Small intestine (tissue), 16 donors: ENCODE measurements at places on chromosomes 3 and 15. TPM values are rescaled to one million over a fixed set of nuclear protein-coding genes. Genes with fewer than 3 reads are reported as not detected.

ZCWPW2 gene
- polyA plus RNA-seq: 0.90 TPM

ITPKA gene
- polyA plus RNA-seq: 93.9 TPM

DNA sequence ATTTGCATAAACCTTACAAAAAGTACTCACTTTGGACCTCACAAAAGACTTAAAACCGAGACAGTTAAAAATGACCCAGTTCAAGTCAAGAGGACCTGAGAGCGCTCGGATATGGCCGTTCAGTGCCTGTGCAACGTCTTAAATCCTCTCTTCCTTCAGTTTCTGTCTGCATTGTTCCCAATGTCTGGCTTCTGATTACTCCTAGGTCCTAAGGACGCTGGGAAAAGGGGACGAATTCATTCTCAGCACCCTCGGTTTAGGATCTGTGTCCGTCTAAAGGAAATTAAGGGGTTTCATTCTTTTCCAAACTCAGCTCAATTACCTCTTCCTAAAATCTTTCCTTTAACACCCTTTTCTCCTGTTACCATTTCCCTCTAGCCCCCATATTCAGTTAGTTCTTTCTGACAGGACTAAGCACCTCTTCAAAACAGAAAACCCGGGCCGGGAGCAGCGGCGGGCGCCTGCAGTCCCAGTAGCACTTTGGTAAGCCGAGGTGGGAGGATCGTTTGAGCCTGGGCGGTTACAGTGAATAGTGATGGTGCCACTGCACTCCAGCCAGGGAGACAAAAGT, 970 bp downstream of the DPPA4 start:
- H3K27ac ChIP-seq: no peak overlapping the region
- DNase-seq: no peak
- no peak overlapping the region for H3K4me3 ChIP-seq
- no peaks in the 10 kb centered on the region for H3K4me1 ChIP-seq
- peaks cover 3% of the 10 kb centered on the region for H3K27me3 ChIP-seq

- no peak for DNase-seq
- no peak overlapping the region for H3K4me3 ChIP-seq
- no peaks in the 10 kb centered on the region for H3K27me3 ChIP-seq
- H3K36me3 ChIP-seq: peaks cover 12% of the 10 kb centered on the region
- no peaks in the 10 kb centered on the region for H3K4me1 ChIP-seq
These were observed 74.7 kb upstream of the ACKR4 start for GRCh38 chr3:132522353-132522752.

GRCh38 chr3:171563298-171563697, 103.1 kb upstream of the TNIK start:
- DNase-seq: no peak
- no peak overlapping the region for H3K27ac ChIP-seq
- H3K4me1 ChIP-seq: no peaks in the 10 kb centered on the region
- H3K36me3 ChIP-seq: no peaks in the 10 kb centered on the region
- no peak overlapping the region for H3K4me3 ChIP-seq

TGM4 gene
- polyA plus RNA-seq: not detected

DNA sequence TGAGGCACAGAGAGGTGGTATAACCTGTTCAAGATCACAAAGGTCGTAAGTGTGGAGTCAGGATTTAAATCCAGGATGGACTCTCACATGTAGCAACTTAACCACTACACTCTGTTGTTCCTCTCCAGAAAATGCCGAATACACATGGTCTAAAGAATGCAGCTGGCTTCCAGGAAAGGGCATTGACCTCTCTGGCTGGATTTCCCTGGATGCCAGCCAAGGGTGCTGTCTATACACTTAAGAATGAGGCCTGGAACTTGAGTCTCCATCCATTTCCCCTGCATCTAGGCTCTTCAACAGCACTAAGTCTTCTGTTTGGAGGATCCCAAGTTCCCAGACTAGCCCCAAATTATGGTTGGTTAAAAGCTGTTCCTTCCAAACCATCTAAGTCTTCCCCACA, 60.5 kb downstream of the CERS3 start:
- H3K27me3 ChIP-seq: no peaks in the 10 kb centered on the region
- no peaks in the 10 kb centered on the region for H3K36me3 ChIP-seq
- no peak overlapping the region for H3K27ac ChIP-seq
- H3K4me1 ChIP-seq: no peaks in the 10 kb centered on the region
- DNase-seq: peak; percentile 34

DNA sequence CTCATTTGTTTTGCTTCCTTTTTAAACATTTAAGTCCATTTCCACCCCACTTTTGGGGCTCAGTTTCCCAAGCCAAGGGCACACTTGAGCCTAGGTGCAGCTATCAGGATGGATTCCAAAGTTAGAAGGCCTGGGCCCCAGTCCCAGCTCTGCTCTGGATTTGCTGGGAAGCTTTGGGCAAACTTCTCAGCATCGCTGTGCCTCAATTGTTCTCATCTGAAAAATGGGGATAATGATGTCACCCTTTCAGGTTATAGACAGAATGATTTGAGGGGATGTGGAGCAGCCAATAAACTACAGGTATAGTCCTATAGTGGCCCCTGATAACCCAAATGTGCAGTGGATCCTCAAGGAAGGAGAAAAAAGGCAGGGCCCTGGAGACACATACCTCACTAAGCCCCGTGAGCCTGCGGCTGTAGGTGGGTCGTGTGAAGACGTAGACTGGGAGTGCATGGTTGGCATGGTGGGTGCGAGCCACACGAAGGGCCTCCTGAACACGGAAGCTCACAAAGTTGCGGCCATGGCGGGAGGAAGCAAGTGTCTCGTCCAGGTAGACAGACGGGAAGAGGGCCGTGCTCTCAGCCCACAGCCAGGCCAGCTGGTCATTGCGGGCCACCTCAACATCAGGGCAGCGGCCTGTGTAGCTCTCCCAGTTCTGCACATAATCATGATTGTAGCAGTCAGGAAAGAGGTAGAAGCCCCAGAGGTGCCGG, 3.2 kb downstream of the HYAL2 start:
- no peak overlapping the region for H3K27ac ChIP-seq
- no peaks in the 10 kb centered on the region for H3K27me3 ChIP-seq
- H3K36me3 ChIP-seq: no peaks in the 10 kb centered on the region
- H3K4me1 ChIP-seq: peaks cover 70% of the 10 kb centered on the region
- H3K4me3 ChIP-seq: no peak overlapping the region

GRCh38 chr15:80958818-80959495, 30.7 kb downstream of the MESD start:
- no peaks in the 10 kb centered on the region for H3K27me3 ChIP-seq
- no peak overlapping the region for H3K27ac ChIP-seq
- no peaks in the 10 kb centered on the region for H3K36me3 ChIP-seq
- no peak for DNase-seq
- H3K4me3 ChIP-seq: no peak overlapping the region

DNA sequence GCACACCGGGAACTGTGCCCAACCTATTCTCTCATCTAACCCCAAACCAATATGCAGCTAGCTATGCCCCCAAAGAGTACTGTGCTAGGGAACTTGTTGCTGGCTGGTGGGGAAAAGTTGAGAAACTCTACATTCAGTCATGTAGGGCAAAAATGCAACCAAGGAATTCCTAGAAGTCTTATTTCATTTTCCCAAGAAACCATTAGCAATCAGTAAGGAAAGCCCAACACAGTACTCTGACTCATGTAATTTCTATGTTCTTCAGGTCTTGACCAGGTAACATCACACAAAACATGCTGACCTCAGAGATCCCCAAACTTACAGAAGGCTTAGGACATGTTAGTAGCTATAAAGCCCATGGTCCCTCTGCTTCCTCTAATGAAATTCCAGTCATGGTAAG, 52.1 kb downstream of the TASOR start:
- peaks cover 3% of the 10 kb centered on the region for H3K4me1 ChIP-seq
- H3K27ac ChIP-seq: no peak overlapping the region
- no peak overlapping the region for H3K4me3 ChIP-seq
- DNase-seq: no peak

- H3K36me3 ChIP-seq: no peaks in the 10 kb centered on the region
- no peak overlapping the region for H3K27ac ChIP-seq
- no peak overlapping the region for H3K4me3 ChIP-seq
These were observed 259.8 kb upstream of the WNT5A start for GRCh38 chr3:55746808-55747413.

- no peaks in the 10 kb centered on the region for H3K27me3 ChIP-seq
- no peak overlapping the region for H3K27ac ChIP-seq
These were observed 120.1 kb downstream of the SEC22A start for GRCh38 chr3:123321806-123322205.

GRCh38 chr3:197343656-197344408, 45.4 kb upstream of the DLG1 start:
- DNase-seq: no peak
- no peak overlapping the region for H3K4me3 ChIP-seq
- no peaks in the 10 kb centered on the region for H3K27me3 ChIP-seq
- no peaks in the 10 kb centered on the region for H3K36me3 ChIP-seq

- no peaks in the 10 kb centered on the region for H3K36me3 ChIP-seq
- no peak for DNase-seq
- H3K27ac ChIP-seq: no peak overlapping the region
- H3K4me3 ChIP-seq: no peak overlapping the region
These were observed 33.5 kb downstream of the GJD2 start for GRCh38 chr15:34721157-34721801.

DNA sequence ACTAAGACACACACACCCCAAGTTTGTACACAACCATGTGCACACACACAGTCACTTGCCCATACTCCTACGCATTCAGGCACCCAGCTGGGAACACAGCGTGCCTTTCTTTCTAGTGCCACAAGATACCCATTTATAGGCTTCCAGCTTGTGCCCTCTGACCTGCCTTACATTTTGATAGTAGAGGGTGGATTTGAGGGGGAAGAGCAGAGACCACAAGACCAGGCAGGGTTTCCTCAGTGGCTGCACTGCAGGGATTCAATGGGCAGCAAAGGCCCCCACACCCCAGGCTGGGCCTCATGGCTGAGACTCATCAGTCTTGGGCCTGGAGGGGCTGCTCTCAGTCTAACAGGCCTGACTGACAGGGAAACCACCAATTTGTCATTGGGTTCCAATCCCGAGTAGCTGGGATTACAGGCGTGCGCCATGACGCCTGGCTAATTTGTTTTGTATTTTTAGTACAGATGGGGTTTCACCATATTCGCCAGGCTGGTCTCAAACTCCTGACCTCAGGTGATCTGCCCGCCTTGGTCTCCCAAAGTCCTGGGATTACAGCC, 18.8 kb upstream of the ANKDD1A start:
- H3K4me1 ChIP-seq: no peaks in the 10 kb centered on the region
- H3K27ac ChIP-seq: peak overlapping the region; percentile 100
- DNase-seq: no peak
- no peak overlapping the region for H3K4me3 ChIP-seq

TADA3 gene
- 41.1 TPM for polyA plus RNA-seq

DNA sequence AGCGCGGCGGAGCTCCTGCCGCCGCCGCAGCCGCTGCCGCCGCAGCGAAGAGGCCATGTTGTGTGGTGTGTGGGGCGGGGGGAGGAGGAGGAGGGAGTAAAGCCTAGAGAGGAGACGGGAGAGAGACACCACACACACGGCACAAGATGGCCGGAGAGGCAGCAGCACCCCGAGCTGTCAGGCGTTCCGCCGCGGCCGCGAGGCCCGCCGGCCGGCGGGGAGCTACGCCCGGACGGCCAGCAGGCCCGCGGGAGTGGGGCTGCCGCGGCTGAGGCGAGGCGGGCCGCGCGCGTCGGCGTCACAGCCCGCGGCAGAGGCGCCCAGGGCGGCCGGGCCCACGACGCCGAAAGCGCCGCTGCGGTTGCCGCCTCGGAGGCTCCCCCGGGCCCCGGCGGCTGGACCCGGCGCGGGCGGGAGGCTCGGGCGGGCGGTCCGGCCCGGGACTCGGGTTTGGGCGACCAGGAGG, 17.4 kb upstream of the CHD2 start:
- H3K36me3 ChIP-seq: no peaks in the 10 kb centered on the region
- peaks cover 3% of the 10 kb centered on the region for H3K4me1 ChIP-seq
- no peak for DNase-seq

DNA sequence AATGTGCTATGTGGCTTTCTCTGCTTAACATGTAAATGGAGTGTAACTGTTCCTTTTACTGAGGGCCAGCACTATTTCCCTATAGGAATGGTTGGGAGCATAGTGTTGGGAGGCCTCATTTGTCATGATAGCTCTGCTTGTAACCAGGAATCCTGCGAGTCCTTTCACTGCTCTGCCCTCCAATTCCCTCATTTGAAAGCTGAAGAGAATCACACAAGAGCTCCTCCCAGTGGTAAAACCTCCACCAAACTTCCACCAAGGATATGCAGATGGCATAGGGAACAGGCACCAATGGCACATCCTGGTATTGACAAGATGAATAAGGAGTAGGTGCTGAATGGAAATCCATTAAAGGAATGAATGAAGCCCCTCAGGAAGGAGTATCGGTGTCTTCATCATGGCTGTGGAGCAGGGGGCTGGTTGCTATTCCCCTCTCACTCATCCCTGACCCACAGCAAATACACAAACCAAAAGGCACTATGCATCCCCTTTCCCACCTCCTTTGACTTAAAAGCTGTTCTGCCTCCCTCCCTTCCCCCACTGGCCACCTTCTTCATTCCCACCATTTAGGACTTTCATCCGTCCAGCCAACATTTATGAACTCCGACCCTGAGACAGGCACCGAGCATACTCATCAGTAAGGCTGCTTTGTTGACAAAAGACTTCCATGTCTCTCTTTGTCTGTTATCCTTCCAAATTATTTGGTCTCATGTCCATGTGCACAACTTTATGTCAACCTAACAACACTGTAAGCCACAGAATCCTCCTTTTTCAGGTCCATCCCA, 560.8 kb downstream of the FOXP1 start:
- no peak overlapping the region for H3K27ac ChIP-seq
- no peak overlapping the region for H3K4me3 ChIP-seq
- H3K36me3 ChIP-seq: no peaks in the 10 kb centered on the region
- no peaks in the 10 kb centered on the region for H3K27me3 ChIP-seq
- DNase-seq: no peak
- H3K4me1 ChIP-seq: no peaks in the 10 kb centered on the region

DNA sequence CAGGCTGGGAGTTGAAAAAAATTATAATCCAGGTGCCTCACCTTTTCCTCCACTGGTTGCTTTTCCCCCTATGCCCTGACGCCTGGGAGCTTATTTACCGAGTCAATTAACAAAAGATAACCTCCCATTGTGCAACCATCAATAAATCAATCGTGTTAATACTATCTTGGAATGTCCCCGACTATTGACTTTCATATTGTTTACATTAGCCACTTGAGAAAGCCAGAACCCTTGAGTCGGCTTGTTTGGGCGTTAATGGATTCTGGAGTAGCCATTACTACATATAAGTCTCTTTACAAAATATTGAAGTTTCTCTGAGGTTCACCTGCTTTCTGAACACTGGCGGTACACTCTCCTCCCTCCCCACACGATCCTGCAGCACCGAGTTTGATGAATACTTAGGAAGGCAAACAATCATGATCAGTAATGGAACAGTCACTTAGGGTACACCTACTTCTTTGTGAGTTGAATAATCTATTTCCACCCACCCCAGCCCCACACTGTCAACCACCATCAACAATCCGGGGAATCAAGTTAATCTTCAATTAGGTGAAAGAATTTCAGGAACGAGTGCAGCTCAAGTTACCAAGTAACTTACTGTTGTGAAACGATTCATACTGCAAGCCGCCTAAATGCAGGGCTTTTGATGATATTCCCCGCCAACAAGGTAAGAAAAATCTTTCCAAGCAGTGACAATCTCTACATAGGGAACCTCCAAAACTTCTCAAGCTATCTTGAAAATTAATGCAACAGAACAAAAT, 159.3 kb upstream of the NR2F2 start:
- H3K27me3 ChIP-seq: no peaks in the 10 kb centered on the region

ZNF662 gene
- polyA plus RNA-seq: 20.4 TPM

PXYLP1 gene
- polyA plus RNA-seq: 6.5 TPM

SLC22A13 gene
- polyA plus RNA-seq: not detected
